ENCODE measurements at places on chromosomes 4 and X.

DNA sequence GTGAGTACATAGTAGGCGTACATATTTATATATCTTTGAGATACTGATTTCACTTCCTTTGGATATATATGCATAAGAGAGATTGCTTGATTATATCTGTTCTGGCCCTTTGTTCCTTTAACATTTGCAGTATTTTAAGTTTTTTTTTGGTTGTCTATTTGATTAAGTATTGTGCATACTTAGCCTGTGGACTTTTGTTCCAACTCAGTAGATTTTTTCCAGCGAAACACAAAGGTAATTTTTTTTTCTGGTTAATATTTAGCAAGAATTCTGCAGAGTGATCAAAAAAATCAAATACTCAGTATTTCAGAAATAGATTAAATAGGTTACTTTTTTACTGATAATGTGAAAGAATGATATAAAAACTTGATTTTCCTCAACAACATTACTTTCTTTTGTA is at the start of gene AFM:
TSS of gene AFM (plus strand) at position 388 of the 400 bp plus-strand sequence. CDS start 31 bp downstream, outside the sequence.
- no peak for DNase-seq

- no peak for DNase-seq
Observed at GRCh38 chr4:153531000-153531358, 64.8 kb downstream of the TMEM131L start.

GRCh38 chr4:184937030-184937710 is 81.1 kb upstream of the HELT start:
- no peak for DNase-seq

GRCh38 chr4:167021545-167022155 is 212.6 kb downstream of the SPOCK3 start:
- peak; percentile 7 for DNase-seq

- no peak for DNase-seq
Observed at GRCh38 chr4:38105475-38106220, 145.4 kb downstream of the PTTG2 start.

- DNase-seq, result no peak
Observed at GRCh38 chr4:5206016-5206790, 154.9 kb downstream of the STK32B start.

- no peak for DNase-seq
Observed at GRCh38 chrX:47662144-47662657, 3.2 kb upstream of the UXT start.

GRCh38 chr4:139050446-139050845 is 34.9 kb downstream of the NOCT start:
- DNase-seq, result no peak

DNA sequence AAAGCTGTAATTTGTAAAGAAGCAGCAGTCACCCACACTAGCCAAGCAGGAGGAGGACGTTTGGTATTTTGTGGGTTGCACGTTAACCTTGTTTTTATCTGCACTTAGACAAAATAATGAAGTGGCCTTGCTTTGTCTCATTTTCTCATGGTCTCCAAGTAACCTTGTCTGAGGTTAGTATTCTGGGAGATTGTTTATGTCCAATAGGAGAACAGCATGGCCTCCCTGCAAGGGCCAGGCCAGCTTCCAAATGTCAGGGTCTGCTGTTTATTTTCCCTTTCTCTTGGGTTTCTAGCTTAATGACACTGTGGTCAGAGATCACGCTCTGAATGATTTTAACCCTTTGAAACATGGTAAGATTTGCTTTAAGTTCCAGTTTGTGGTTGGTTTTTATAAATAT is 29.9 kb downstream of the PNMA6E start:
- DNase-seq, result no peak

GRCh38 chr4:110467400-110467799 is 8.6 kb upstream of the ENPEP start:
- DNase-seq, result no peak

GRCh38 chrX:2321411-2321810 is 179.4 kb downstream of the DHRSX start:
- DNase-seq, result no peak

- DNase-seq, result no peak
Observed at GRCh38 chrX:20029728-20030127, 38.9 kb upstream of the BCLAF3 start.

DNA sequence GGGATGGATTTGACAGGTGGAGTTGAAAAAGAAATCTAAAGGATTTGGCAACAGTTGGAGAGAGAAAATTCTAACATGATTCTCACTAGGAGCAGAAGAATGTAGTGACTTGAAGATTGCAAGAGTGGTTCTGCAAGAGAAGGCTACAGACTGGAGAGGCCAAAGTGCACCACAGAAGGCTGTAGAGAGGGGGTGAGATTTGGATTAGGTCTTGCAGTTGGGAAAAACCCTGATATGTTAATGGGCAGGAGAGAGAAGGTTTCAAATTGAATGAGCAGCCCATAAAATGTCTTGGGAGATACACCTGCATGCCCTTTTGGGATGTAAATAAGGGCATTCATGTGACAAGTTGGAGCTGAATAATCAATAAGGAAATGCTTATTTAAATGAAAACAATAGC is 14.7 kb upstream of the VEGFD start:
- peak; percentile 23 for DNase-seq

GRCh38 chr4:111933703-111934102 is 211.6 kb upstream of the FAM241A start:
- no peak for DNase-seq

DNA sequence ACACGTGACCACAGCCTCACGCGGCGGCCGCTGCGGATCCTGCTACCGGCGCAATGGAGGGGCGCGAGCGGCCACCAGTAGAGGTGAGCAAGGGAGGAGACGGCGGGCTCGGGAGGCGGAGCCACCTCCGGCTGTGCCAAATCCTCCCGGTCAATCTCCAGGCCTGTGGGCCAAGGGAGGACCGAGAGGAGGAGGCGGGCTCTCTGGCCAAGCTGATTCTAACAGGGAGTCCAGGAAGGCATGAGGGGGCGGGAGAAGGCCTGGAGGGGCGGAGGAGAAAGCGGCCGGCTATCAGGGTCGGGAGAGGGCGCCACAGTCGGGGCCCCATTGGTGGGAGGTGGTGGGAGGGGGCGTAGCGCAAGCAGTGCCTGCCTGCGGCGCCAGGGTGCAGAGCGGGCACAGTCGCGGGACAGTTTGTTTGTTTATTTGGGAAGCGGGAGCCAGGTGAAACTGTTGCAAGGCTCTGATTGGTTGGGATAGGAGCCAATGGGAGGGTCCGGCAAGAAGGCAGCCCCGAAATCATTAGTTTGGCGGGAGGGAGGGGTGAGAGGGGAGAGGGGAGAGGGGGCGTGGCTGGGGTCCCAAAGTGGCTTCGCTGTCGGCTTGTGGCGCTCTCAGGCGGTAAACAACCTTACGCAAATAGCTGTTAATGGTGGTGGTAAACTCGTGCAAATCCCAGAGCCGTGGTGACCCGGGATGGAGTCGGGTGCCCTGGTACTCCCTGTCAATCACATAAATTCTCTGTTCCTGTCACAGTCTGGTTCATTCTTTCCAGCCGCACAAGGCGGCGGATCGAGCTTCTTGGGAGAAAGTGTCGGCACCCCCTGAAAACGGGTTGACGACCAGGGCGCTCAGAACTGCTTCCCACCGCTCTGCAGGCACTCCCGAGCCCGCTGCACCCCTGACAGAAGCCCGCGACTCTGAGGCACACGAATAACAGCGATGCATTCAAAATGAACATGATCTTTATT is at the start of gene IRS4:
TSS of gene IRS4 (minus strand) at position 55 of the 971 bp plus-strand sequence.
- DNase-seq, result peak; percentile 17

DNA sequence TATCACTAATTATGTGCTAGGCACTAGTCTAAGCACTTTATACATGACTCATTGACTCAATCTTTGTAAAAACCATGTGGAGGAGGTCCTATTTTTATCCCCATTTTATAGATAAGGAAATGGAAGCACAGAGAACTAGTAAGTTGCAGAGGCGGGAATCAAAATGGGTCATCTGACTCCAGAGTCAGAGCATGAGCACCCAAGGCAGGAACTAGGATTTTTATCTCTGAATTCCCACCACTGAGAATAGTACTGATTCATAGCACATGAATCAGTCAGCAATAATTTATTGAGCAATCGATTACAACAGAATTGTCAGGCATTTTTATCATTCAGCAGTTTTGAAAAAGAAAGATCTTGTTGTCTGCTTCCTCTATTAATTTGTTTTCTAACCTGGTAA is 19.3 kb downstream of the SCARB2 start:
- DNase-seq, result no peak

- DNase-seq, result peak; percentile 38
Observed at GRCh38 chr4:89486042-89486441, 178.4 kb upstream of the GPRIN3 start.

DNA sequence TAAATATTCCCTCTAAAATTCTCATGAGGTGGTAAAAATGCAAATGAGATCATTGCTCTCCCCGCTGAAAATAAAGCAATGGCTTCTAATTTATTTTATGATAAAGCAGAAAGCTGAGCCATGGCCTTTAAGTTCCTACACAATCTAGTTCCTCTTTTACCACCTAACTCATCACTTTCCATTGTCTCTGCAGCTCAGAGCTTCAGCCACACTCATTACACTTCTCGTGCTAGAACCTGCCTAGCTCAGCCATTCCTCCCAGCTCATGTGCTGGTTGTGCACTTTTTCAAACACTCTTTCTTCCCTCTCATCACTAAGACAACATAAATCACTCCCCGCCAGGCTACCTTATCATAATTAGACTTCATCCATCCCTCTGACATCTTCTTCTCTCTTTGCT is 1112.1 kb upstream of the PRKX start:
- DNase-seq, result no peak

DNA sequence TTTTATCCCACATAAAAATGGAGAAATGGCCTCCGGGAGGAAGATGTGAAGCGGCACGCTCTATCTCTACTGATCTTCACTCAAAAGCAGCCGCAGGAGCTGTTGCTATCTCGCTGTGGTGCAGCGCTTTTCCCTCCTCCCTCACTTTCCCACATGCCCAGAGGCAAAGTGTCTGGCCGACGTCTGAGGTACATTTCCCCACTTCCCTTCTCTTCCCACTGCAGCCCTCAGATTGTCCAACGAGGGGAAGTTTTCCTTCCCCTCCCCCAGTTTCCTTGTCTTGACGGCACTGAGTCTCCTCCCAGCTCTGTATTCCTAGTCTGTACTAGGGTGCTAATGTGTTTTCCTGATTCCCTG is 660 bp upstream of the COL25A1 start:
- no peak for DNase-seq

DNA sequence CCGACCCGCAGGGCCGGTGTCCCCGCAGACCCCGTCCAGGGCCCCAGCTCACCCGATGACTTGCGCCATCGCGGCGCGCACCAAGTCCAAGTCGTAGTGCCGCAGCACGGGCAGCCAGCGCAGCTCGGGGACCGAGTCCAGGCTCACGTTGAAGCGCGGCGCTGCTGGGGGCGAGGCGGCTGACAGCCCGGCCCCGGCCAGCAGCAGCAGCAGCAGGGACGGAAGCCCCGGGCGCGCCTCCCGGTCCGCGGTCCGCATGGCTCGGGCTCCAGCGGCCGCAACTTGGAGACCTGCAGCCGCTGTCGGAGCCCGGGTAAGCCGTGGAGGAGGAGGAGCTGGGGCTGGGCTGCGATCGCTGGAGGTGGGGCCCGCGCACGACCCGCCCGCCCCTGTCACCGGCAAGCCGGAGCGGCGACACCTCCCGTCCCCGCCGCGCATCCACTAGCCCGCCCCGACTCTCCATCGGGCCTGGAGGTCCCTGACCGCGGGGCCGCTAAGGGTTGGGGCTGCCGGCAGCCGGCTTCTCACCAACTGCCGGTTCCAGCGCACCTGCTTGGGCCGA is at the start of gene NAAA:
TSS of gene NAAA (minus strand) at position 322 of the 562 bp plus-strand sequence. CDS start at position 258, 64 bp downstream.
- peak; percentile 90 for DNase-seq

- peak; percentile 69 for DNase-seq
Observed at GRCh38 chrX:10121787-10122186, 35.0 kb upstream of the CLCN4 start.

DNA sequence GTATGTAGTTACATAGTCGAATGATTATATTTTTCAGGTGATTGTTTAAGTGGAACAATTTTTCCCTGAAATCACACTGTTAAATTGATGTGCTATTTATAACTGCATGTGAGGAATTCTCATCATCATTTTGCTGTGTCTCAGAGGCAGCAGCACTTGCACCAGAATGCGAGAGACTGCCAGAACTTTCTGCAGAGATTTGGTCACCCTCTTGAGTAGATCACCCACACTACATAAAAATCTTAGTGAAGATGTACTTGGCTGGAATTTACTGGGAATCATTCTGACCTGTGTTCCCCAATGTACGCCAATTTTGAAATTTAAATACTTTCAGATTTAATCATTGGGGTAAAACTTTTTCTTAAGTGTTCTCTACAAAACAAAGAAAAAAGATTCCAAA is 5.4 kb downstream of the UGT2B4 start:
- DNase-seq, result no peak

GRCh38 chrX:110145854-110146253 is 142.9 kb downstream of the TMEM164 start:
- DNase-seq, result peak; percentile 32
